ENCODE measurements at places on chromosomes 4 and X. TPM values are rescaled to one million over a fixed set of nuclear protein-coding genes. Genes with fewer than 3 reads are reported as not detected.

- no peaks in the 10 kb centered on the region for H3K4me1 ChIP-seq
- H3K4me3 ChIP-seq, result no peak overlapping the region
- DNase-seq, result no peak
- no peaks in the 10 kb centered on the region for H3K27me3 ChIP-seq
- H3K27ac ChIP-seq, result no peak overlapping the region
- H3K36me3 ChIP-seq, result no peaks in the 10 kb centered on the region
These were observed 1014.3 kb downstream of the RPA4 start for GRCh38 chrX:97897998-97898397.

DNA sequence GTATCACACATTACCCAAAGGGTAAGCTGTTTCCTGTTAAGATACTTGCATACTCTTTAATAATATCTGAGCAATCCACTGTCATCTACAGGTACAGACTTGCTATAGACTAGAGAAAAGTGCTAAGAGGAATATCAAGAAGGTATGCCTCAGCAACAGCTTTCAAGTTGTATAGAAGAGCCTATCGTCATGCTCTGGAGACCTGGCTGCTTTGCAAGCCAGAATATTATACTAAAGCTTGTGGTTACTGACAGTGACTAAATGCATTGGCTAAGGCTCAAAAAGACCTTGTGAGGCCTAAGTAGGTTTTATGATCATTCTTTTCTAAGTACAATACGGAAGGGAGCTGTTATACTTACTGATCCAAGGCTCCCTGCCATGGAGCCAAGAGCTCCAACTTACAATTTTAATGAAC lies 11.3 kb downstream of the LAMP2 start:
- no peaks in the 10 kb centered on the region for H3K27me3 ChIP-seq
- H3K4me3 ChIP-seq, result no peak overlapping the region
- peaks cover 14% of the 10 kb centered on the region for H3K36me3 ChIP-seq
- peaks cover 18% of the 10 kb centered on the region for H3K4me1 ChIP-seq
- DNase-seq, result no peak
- no peak overlapping the region for H3K27ac ChIP-seq

DNA sequence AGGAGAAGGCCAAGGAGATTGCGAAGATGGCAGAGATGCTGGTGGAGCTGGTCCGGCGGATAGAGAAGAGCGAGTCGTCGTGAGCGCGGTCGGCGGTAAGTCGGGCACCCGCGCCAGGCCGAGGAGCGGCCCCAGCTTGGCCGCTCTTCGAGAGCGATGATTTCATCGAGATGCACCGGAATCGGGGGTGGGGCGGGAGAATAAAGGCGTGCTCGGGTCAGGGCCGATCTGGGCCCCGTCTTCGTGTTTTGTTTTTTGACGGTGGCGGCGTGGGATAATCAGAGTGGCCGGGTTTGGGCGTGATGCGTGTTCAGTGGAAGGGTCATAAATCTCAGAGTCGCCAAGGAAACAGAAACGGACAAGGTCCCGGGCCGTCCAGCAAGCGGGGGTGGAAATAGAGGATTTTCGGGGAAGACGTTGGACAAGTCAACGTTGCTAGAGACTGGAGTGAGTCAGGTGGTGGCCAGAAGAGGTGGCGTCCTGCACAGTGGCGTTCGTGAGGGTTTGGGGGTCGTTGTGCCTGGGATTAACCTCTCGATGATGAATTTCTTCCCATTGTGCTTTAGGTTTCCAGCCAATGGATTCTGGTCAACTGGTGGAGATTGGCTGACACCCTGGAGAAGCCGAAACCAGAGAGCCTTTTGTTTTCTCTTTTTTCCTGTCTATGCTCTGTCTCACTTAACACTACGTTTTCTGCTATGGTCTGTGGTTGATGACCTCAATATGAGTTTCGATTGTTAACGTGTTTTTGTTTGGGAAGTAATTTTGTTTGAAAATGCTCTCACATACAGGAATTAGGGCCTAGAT lies 882 bp downstream of the MRFAP1 start:
- H3K36me3 ChIP-seq, result peaks cover 22% of the 10 kb centered on the region
- no peaks in the 10 kb centered on the region for H3K27me3 ChIP-seq
- peaks cover 21% of the 10 kb centered on the region for H3K4me1 ChIP-seq
- H3K27ac ChIP-seq, result peak overlapping the region; percentile 96
- DNase-seq, result peak; percentile 68

GRCh38 chrX:150268839-150269355 lies 94.2 kb upstream of the MAMLD1 start:
- H3K4me3 ChIP-seq, result no peak overlapping the region
- no peaks in the 10 kb centered on the region for H3K27me3 ChIP-seq
- no peaks in the 10 kb centered on the region for H3K4me1 ChIP-seq
- no peak overlapping the region for H3K27ac ChIP-seq

DNA sequence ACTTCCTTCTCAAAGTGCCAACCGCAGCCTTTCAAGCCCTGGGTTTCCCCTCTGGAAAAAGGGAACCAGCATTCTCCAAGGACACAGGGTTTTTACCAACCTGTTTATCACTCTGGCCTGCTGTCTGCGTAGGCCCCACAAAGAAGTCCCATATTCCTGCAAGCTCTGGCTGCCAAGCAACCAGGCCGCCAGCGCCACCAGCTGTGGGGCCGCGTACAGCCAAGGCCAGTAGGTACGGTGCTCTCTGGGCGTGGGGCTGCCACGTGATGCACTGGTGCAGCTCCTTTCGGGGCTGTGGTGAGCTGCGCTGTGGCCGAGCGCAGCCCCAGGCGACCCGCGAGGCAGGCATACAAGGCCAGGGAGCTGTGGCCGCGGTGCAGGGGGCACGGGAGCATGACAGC lies 22.1 kb downstream of the LUZP4 start:
- no peaks in the 10 kb centered on the region for H3K4me1 ChIP-seq
- no peaks in the 10 kb centered on the region for H3K36me3 ChIP-seq
- H3K4me3 ChIP-seq, result no peak overlapping the region
- no peak for DNase-seq

The MAMLD1 gene
- total RNA-seq, result 3.0 TPM

DNA sequence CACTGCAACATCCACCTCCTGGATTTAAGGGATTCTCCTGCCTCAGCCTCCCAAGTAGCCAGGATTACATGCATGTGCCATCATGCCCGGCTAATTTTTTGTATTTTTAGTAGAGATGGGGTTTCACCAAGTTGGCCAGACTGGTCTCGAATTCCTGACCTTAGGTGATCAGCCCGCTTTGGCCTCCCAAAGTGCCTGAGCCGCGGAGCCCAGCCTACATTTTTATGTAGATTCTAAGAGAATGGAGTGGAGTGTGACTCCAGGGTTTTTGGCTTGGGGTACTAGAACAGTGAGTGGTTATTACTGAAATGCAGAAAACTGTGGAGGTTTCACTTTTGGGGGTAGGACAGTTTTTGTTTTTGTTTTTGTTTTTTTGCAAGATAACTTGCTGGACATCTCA lies 806.0 kb downstream of the ADGRL3 start:
- H3K27ac ChIP-seq, result no peak overlapping the region
- no peak for DNase-seq
- H3K36me3 ChIP-seq, result no peaks in the 10 kb centered on the region
- H3K4me1 ChIP-seq, result no peaks in the 10 kb centered on the region

The MAGEB16 gene
- not detected for total RNA-seq

GRCh38 chr4:151584101-151584500 lies 175.1 kb downstream of the FHIP1A start:
- no peaks in the 10 kb centered on the region for H3K4me1 ChIP-seq
- no peak overlapping the region for H3K27ac ChIP-seq
- H3K36me3 ChIP-seq, result no peaks in the 10 kb centered on the region
- no peak overlapping the region for H3K4me3 ChIP-seq
- H3K27me3 ChIP-seq, result no peaks in the 10 kb centered on the region

- H3K27me3 ChIP-seq, result no peaks in the 10 kb centered on the region
- DNase-seq, result no peak
- H3K4me3 ChIP-seq, result no peak overlapping the region
- H3K27ac ChIP-seq, result no peak overlapping the region
These were observed 58.6 kb upstream of the GK2 start for GRCh38 chr4:79466621-79467020.

- no peaks in the 10 kb centered on the region for H3K36me3 ChIP-seq
- no peak overlapping the region for H3K4me3 ChIP-seq
- H3K27me3 ChIP-seq, result no peaks in the 10 kb centered on the region
These were observed 117.3 kb downstream of the DRD5 start for GRCh38 chr4:9898596-9899305.

DNA sequence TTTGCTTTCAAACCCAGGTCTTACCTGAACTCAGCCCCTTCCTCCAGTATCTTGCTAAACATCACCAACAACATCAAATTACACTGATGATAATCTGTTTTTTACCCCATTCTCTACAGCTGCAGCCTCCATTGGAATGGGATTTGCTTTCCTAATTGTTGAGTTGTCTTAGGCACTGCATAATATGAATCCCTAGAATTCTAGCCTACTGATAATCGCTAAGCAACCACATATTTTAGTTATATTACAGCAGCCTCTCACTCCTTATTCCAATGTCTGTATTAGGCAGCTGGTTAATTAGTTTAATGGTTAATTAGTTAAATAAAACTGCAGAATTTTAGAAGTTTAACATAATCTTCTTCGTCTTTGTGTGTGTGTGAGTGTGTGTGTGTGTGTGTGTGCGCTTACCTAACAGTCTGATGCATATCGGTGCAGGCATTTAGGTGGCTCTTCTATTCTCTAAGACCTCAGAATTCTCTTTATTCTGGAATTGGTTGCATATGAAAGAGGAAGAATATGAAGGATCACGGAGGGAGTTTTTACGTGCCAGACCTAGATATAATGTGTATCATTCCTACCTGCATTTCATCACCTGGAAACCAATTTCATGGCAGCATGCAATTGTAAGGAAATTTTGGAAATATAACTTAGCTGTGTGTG lies 5.3 kb upstream of the COMMD8 start:
- no peaks in the 10 kb centered on the region for H3K36me3 ChIP-seq
- no peaks in the 10 kb centered on the region for H3K27me3 ChIP-seq
- H3K27ac ChIP-seq, result no peak overlapping the region
- H3K4me1 ChIP-seq, result peaks cover 4% of the 10 kb centered on the region
- no peak for DNase-seq

The ADH1C gene
- 8.2 TPM for total RNA-seq

The SHISA3 gene
- total RNA-seq, result 3.7 TPM

The ZNF630 gene
- total RNA-seq, result 4.0 TPM
